ENCODE measurements at places on chromosomes 11 and 22.

- no peak for DNase-seq
These were observed 16.9 kb downstream of the DAGLA start for GRCh38 chr11:61697078-61697502.

DNA sequence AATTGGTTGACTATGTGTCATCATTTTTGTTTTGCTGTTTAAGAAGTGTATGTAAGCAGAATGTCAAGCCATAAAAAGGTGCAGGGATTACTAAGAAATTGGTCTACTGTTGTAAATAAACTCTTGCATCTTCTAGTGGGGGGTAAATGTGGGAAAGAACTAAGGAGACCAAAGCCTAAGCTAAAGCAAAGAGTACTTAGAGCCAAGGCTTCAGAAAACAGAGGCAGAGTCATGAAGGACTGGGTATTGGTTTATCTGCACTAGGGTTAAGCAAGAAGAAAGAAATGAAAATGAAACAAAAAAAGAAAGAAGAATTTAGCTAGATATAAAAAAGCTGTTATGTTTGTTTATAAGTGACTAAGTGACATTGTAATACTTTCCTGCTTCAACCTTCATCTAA is 628.1 kb downstream of the METTL15 start:
- DNase-seq: no peak

DNA sequence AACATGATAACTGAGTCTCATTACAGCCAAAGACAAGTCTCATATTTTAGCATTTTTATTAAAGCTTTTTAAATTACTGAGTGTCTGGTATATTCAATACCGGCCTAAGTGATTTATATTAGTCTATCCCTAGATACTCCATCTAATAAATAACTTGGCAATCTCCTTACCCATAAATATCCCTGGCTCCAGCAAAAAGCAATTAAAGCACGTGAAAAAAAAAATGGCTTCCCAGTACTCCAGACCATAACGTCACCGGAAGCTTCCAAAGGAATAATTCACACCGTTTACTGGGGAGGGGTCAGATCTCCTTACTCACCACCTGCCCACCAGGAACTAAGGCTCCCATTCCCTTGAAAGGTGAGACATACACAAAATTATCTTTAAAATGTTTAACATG is 988.3 kb downstream of the OPCML start:
- DNase-seq: no peak

DNA sequence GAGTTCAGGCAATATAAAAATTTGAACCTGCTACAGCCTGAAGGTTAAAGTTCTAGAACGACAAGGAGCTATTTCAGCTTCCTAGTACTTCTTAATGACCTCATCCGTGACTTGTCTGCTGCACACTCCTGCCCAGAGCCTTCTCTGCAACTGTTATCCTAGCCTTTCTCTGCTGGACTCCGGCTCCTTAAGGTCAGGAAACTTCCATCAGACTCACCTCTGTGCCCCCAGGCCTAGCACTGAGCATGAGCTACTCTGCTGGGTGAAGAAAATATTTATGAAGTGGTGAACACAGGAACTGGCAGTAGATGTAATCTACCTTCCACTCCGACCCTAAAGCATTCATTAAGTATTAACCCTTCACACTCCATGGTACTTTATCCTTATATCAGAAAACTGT is 18.4 kb downstream of the CSNK2A3 start:
- DNase-seq: no peak

DNA sequence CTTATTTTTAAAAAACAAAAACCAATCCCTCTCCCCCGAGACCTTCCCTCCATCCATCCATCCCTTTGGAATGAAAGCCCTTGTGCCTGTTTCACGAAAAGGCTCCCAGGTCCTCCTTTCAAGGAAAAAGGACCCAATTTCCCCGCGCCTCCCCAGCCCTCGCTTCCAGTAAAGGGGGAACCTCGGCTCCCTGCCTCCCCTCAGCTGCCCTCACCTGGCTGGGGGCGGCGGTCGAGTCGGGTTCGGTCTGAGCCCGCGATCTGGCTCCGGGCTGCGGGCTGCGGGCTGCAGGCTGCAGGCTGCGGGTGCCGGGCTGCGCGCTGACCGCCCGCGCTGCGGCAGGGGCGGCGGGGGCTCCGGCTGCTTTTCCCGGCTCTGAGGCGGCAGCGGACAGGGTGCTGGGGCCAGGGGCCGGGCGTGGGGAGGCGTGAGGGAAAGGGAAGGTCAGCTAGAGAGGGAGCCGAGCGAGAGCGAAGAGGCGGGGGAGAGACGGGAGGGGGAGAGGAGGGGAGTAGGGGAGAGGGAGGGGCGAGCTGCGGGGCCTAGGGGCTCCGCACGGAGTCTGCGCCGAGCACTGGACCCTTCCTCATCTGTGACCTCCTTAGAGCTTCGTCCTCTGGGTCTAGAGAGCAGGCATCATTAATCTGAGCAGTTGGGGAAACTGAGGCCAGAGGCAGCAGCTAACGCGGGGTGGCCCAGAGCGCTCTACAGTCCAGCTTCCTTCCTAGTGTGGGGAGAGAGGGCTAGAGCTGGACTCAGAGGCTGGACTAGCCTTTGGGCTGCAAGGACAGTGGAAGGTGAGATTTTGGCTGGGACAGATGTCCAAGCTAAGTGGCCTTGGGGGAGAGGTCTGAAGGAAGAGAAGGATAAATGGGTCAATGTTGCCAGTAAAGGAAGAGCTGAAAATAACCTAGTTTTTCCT is at the start of gene C1QTNF4:
TSS of gene C1QTNF4 (minus strand) at position 478 of the 922 bp plus-strand sequence. CDS start 3,601 bp downstream, outside the sequence.
- DNase-seq: no peak

DNA sequence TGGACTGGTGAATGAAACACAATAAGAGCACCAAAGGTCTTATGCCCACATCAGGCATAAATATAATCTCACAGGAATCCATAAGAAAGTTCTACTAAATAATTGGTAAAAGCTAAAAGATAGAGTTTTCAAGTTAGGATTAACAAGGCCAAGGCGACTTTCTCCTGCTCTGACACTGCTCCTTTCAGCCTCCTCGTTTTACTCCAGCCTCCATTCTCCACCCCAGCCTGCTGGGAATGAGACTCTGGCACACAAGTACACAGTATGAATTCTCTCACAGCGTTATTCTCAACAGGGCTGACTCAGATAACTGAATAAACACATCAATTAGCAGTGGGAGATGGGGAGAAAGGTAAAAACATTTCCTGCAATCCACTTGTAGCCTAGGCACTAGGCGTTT is 94.9 kb downstream of the APOL5 start:
- no peak for DNase-seq
